ENCODE measurements at places on chromosomes 3 and 15.

DNA sequence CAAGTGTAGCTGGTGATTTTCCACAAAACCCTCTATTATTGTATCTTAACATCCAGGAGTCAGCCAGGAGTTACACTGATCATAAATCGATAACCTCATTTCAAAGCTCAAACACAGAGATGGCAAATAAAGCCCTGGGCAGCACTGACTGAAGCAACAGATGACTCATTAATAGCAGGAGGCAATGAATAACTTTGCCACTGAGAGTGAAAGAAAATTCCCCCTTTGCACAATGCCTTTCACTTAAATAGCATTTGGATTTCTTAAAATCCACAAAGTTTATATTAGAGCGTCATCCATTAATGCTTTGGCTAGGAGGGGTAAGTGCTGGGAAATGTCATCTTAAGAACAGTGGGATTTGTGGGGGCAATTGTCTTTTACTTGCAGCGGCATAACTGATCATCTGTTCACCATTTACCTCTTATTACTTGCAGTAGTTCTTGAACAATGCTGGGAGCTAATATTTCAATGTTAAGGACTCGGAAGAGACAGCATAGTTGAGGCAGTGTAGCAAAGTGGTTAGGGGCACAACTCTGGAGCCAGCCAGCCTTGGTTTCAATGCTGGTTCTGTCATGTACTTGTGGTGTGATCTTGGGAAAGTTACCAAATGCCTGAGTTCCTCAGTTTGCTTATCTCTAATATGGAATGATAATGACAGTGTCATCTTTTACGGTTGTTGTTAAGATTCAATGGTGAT is 630.4 kb upstream of the TBL1XR1 start:
- no peak for DNase-seq

DNA sequence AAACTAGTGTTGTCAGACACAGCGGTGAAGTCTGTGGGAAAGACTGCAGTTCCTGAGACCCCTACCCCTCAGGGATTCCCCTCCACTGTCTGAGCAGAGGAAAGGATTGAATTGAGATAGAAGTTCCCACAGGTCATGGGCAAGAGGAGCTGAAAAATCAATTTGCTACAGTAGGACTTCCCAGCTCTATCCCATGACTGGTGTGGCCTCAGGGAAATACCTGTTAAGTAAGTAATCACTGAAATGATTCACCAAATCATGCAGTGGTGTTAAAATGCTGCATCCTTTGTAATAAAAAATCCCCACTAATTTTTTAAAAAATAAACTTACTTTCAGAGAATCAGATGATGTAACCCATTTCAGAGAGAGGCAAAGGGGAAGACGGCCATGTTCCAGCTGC is 45.0 kb upstream of the SPRED1 start:
- DNase-seq: no peak

DNA sequence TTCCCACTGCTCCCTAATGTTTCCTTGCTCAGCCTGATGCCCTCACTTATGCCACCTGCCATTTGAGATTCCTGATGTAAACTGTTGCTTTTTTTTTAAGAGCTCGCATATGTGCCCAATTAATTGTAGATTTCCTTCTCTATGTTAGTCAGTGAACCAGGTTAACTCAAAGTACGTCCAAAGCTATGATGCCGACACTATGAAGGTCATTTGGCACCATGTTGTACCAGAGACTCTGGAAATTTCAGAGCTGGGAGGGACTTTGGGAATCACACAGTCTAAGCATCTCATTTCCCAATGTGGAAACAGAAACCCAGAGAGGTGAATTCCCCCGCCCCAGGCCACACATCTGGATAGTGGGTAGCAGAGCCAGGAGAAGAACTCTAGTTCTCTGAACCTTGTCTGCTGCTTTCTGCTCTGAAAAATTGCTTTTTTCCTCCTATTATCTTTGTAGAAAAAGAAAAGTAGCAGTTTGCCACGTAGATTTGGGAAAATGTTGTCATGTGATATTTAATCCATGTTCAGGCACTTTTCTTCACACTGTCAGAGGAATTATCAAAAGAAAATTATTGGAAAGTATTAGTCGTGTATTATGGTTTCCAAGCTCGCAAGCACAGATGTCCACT is 38.5 kb upstream of the TNFAIP8L3 start:
- no peak for DNase-seq

DNA sequence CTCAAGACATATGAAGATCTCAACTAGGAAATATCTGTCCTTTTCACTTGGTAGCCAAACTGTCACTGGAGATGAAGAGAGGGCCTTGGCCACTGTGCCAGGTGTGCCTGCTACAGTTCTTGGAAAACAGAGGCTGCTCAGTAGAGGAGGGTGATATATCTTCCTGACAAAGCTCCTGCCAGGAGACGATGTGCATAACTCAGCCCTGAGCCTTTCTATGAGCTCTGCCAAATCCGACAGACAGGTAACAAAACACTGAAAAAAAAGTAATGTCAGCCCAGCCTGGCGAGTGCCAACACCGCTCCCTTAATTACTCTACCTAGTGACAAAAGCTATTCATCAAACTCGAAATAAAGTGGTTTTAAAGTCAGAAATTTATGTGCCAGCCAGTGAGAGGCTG is 123.2 kb downstream of the MFSD1 start:
- no peak for DNase-seq

DNA sequence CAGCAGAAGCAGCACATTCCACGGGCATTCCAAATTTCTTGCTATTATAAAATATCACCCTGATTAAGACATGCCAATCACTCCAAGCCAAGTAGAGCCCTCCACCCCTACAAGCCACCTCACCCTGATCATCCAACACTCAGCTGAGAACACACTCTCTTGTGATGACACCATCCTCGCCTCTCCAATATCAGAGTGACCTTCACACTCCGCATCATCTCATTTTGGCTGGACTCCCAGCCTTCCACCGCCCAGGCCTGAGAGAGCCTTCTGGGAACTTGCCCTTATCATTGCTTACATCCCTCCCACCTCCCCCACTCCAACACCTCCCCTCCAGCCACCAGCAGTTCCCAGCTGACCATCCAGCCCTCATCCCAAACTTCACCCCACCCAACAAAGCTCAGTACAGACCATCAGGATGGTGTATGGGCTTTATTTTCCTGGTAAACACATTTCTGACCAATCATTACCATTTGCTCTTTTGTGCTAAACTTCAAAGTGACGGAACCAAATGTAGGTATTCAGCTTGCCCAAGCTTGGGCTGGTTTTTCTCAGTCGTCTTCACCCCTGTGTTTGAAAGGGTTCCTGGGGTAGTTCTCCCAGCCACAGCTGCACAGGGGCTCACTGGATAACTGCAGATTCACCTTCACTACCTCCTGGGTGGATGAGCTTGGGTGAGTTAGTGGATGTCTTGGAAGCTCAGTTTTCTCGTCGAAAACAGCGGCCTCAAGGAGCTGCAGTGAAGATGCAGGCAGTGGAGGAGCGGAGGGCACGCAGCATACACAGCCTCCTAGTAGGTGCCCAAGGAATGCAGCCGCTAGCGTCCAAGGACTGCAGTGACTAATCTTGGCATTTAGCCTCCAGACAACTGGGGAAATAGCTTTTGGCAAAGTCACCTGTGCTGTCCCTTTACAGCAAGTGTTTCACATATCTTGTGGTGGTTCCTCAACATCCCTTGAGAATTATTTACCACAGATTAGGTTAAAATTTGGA is 115.1 kb downstream of the LIPC start:
- DNase-seq: no peak

DNA sequence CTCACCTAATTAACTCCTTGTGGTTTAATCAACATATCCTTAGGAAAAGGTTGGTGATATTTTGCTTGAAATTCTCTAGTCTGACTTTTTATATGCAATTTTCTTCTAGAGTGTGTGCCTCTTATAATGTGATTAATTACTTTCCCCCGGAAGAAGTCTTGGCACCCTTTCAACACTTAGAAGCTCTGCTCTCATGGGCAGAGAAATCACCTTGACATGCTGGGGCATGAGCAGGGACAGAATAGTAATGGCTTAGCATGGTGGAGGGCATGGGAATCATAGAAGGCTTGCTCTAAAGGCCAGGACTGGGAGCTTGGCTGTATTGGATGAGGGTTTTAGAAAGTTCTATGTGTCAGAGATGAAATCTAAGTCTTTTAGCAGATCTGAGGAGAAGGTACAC is 293.5 kb downstream of the AGBL1 start:
- DNase-seq: no peak

- DNase-seq: no peak
Observed at GRCh38 chr3:154758109-154758868, 321.8 kb upstream of the MME start.

- DNase-seq: no peak
Observed at GRCh38 chr15:80530737-80531365, 126.7 kb downstream of the ARNT2 start.

- no peak for DNase-seq
Observed at GRCh38 chr15:38896647-38897046, 332.0 kb upstream of the RASGRP1 start.

DNA sequence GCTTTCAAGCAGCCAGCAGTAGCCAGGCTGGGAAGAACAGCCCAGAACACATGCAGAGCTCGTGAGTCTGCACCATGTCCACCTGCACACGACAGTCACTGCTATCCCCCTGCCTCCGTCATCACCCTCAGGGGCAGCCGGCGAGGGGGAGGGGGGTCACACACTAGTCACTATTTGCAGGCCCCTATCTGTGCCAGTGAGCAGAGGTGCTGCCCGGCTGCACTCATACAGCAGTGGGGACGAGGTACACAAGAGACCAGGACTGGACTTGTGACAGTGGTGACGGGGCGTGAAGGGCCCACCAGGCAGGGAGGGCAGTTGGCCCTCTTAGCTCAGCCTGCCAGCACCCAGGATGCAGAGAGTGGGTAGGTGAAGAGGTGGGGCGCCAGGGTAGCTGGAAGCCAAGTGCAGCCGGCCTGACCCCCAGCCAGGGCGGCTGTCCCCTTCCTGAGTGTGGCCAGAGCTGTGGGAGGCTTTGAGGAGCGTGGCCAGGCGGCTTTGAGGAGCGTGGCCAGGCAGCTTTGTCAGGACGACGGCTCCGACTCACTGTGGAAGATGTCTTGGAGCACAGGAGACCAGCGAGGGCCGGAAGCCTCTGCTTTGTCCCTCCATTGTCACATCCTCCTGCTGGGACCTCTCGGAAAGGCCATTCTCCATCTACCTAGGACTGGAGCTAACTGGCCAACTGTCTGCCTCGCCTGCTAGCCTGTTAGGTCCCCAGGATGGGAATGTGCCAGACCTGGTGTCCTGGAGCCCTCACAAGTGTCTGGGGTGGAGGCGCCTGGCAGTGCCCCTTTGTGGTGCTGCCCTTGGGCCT is 52.1 kb upstream of the FGD5 start:
- no peak for DNase-seq

DNA sequence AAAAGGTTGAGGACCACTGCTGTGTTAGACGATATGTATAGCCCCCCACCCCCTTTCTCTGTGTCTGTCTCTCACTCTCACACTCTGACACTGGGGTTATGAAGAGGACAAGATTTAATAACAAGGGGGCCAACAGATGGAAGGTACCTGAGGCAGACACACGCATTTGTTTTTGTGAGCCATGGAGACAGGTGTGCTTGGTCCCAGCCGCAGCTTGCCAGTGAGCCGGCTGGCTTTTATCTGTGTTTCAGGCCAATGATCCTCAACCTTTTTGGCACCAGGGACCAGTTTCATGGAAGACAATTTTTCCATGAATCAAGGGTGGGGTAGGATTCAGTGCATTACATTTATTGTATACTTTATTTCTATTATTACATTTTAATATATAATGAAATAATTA is 394.9 kb upstream of the RGMA start:
- no peak for DNase-seq

GRCh38 chr3:172003146-172003545 is 36.2 kb upstream of the FNDC3B start:
- DNase-seq: no peak

- DNase-seq: no peak
Observed at GRCh38 chr15:88792342-88793282, 10.6 kb upstream of the ACAN start.

GRCh38 chr3:159144891-159145290 is 343.0 kb downstream of the MFSD1 start:
- no peak for DNase-seq

DNA sequence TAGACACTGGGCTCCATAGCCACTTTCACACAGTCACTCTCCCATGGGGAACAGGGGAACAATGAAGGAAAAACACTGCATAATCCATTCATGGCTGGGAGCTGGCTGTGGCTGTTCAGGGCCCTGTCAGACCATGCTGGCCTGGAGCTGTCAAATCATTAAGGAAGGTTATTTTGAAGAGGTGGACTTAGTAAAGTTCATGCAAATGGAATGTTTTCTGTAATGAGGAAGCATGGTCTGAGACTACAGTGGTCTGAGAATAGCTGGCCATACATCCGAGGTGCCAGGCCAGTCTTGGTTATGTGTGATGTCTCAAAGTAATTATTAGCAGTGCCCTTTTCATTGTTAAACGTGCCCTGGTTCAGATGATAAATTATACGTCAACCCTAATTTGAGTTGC is 117.1 kb upstream of the MRPS22 start:
- no peak for DNase-seq

DNA sequence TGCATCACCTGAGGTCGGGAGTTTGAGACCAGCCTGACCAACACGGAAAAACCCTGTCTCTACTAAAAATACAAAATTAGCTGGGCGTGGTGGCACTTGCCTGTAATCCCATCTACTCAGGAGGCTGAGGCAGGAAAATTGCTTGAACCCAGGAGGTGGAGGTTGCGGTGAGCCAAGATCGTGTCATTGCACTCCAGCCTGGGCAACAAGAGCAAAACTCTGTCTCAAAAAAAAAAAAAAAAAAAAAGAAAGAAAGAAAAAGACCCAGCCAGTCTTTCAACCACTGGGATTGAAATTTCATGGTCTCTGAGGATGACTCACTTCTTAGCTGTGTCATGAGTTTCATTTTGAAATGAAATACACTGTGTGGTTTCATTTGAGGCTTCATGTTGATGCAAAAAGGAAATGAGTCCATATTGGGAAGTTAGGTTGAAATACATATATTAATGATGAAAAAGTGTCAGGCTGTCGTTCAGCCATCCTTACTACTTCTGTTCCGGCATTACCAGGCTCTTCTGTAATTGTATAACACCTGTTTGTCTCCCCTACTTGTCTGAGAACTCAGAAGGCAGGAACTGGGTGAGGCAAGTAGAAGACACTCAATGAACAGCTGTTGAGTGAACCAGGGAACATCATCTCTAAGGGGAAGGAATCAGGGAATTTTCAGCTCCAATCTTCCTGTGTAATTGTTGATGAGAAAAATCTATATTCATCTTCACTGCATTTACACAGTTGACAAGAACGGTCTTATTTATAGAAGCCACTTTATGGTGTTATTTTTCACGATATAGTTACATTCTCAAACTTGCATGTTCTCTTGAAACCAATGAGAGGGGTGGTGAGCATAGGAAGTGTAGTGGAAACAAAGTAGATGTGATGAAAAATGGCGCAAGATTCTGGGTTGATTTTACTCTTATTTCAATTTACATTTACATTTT is 87.4 kb downstream of the NFKBIZ start:
- no peak for DNase-seq

DNA sequence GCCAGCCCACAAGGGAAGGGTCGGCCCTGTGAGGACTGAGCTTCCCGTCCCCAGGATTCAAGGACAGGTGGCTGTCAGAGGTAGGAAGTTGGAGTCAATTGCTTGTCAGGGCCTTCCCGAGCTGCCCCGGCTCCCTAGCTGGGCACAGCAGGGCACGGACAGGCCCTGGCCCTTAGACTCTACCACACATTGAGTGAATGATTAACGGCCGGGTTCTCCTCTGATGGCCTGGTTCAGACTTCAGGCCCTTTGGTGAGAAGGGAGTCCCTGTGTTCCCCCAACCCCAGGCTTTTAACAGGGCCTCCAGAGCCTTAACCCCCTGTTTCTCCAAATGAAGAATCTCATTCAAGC is 16.4 kb upstream of the FGD5 start:
- DNase-seq: no peak
